ENCODE measurements at places on chromosomes 2 and 18.
A peak's percentile ranks its signal among the peaks of the same experiment; 100 is the strongest.

DNA sequence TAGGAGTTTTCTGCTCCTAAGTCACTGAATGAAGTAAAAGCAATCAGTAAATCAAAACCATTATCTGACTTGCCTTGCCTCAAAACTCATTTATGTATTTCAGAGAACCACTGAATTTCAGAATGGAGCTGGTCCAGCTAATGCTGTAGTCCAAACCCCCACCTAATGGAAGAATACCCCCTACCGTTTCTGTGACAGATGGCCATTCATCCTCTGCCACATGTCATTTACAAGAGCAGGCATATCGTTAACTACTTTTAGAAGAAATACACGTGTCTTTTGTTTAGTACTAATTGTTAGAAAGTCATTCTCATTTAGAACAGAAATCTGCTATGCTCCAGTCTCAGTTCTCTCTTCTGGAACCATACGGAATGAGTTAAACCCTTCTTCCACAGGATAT, 12.8 kb upstream of the GALNT5 start:
- DNase-seq = no peak

DNA sequence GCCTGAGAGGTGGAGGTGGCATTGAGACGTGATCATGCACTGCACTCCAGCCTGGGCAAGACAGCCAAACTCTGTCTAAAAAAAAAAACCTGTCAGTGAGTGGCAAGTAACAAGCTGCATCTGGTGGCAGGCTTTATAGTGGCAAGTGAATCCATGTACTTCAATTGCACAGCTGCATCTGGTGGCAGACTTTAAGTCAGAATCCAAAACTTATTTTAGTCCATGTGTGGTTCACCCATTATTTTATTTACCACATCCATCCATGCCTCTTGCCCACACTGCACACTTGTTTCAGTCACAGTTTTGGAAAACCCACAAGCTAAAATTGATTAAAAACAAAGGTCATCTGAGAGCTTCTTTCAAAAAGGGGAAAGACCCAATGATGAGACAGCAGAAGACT, 1636.4 kb upstream of the NXPH2 start:
- no peak for DNase-seq

GRCh38 chr2:123209202-123209601, 815.9 kb upstream of the CNTNAP5 start:
- DNase-seq = no peak

DNA sequence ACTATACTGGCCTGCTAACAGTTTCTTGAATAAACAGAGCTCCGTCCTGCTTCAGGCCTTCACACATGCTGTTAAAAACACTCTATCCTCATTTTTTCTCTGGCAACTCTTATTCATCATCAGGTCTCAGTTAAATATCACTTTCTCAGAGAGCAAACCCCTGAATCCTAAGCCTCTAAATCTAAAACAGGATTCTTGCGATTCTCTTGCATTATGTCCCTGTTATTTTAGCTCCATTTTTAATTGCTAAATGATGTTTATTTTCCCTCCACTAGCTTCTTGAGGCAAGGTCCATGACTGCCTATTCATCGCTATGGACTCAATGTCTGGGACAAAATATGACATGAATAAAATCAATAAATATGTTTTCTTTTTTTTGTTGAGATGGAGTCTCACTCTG, 190.7 kb upstream of the SMAD7 start:
- no peak for DNase-seq

GRCh38 chr2:37659723-37660122, 11.7 kb downstream of the CDC42EP3 start:
- DNase-seq = no peak

DNA sequence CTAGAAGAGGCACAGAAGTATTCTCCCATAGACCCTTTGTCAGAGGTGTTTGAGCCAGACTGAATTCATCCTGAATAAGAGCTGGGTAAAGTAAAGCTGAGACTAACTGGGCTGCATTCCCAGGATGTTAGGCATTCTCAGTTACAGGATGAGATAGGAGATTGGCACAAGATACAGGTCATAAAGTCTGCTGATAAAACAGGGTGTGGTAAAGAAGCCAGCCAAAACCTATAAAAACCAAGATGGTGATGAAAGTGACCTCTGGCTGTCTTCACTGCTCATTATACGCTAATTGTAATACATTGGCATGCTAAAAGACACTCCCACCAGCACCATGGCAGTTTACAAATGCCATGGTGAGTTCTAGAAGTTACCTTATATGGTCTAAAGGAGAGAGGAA, 364.9 kb upstream of the TMEFF2 start:
- DNase-seq = no peak

- no peak for DNase-seq
Observed at GRCh38 chr2:134454426-134454825, 200.6 kb downstream of the MGAT5 start.

- no peak for DNase-seq
Observed at GRCh38 chr2:119311831-119312230, 54.8 kb downstream of the C2orf76 start.

- peak; percentile 12 for DNase-seq
Observed at GRCh38 chr18:3456686-3457069, 6.7 kb downstream of the TGIF1 start.
